ENCODE measurements at places on chromosomes 7 and 10. TPM values are rescaled to one million over a fixed set of nuclear protein-coding genes. Genes with fewer than 3 reads are reported as not detected.
A peak's percentile ranks its signal among the peaks of the same experiment; 100 is the strongest.

GRCh38 chr7:117479225-117480054 lies at the start of gene CFTR:
Gene CFTR (plus strand): TSS chr7:117480025. CDS start chr7:117480095, 70 bp downstream.
- H3K4me3 ChIP-seq = no peak within 1 kb of the TSS
- DNase-seq = no peak
- no peak within 1 kb of the TSS for H3K27ac ChIP-seq
- H3K27me3 ChIP-seq = peaks cover 20% of the 10 kb centered on the region

DNA sequence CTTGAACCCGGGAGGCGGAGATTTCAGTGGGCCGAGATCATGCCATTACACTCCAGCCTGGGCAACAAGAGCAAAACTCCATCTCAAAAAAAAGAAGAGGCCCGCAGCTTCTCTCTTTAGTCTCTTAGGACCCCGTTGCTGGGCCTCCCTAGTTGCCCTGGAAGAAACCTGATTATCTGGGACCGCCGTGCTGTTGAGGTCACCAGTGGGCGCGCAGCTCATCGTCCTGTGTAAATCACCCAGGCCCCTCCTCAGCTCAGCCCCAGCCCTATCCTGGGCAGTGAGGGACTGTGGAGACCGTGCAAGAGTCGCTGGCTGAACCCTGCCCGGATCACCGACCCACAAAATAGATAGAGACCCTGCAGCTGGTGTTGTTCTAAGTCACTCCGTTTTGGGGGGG lies 85.0 kb downstream of the UNCX start:
- no peak overlapping the region for H3K4me3 ChIP-seq
- no peak for DNase-seq
- H3K27me3 ChIP-seq = no peaks in the 10 kb centered on the region
- no peaks in the 10 kb centered on the region for H3K36me3 ChIP-seq

GRCh38 chr10:124647421-124648130 lies 96.6 kb downstream of the FAM53B start:
- H3K27me3 ChIP-seq = no peaks in the 10 kb centered on the region
- H3K4me3 ChIP-seq = peak overlapping the region; percentile 62
- no peak for DNase-seq
- peaks cover 31% of the 10 kb centered on the region for H3K36me3 ChIP-seq

- H3K27ac ChIP-seq = no peak overlapping the region
- no peak for DNase-seq
- no peaks in the 10 kb centered on the region for H3K36me3 ChIP-seq
- H3K27me3 ChIP-seq = no peaks in the 10 kb centered on the region
Measured at GRCh38 chr10:11908536-11908935, 85.4 kb downstream of the PROSER2 start.

DNA sequence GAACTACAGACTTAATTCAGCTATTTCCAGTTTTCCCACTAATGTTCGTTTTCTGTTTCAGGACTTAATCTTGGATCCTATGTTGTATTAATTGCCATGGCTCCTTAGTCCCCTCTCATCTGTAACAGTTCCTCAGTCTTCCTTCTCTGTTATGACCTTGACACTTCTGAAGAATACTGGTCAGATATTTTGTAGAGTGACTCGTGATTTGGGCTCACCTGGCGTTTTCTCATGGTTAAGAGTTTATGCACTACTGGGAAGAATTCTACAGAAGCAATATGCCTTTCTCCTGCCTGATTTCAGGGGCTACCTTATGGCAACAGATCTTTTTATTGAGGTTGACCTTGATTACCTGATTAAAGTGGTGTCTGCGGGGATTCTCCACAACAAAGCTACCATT lies 239.4 kb downstream of the CHCHD3 start:
- H3K27me3 ChIP-seq = no peaks in the 10 kb centered on the region
- peaks cover 22% of the 10 kb centered on the region for H3K36me3 ChIP-seq
- H3K4me1 ChIP-seq = no peaks in the 10 kb centered on the region
- H3K27ac ChIP-seq = no peak overlapping the region
- DNase-seq = no peak

- no peaks in the 10 kb centered on the region for H3K4me1 ChIP-seq
- H3K27ac ChIP-seq = no peak overlapping the region
- H3K36me3 ChIP-seq = no peaks in the 10 kb centered on the region
Measured at GRCh38 chr10:121608469-121609190, 10.4 kb upstream of the FGFR2 start.

GRCh38 chr7:37247861-37248260 lies 200.8 kb downstream of the ELMO1 start:
- no peak overlapping the region for H3K27ac ChIP-seq
- H3K27me3 ChIP-seq = no peaks in the 10 kb centered on the region
- peaks cover 15% of the 10 kb centered on the region for H3K4me1 ChIP-seq
- no peak overlapping the region for H3K4me3 ChIP-seq

- peaks cover 68% of the 10 kb centered on the region for H3K36me3 ChIP-seq
- peaks cover 70% of the 10 kb centered on the region for H3K4me1 ChIP-seq
- peak overlapping the region; percentile 91 for H3K27ac ChIP-seq
Measured at GRCh38 chr7:26305090-26305868, 13.6 kb downstream of the SNX10 start.

GRCh38 chr10:75825235-75825634 lies 393.8 kb downstream of the LRMDA start:
- H3K4me1 ChIP-seq = no peaks in the 10 kb centered on the region
- DNase-seq = no peak
- no peaks in the 10 kb centered on the region for H3K27me3 ChIP-seq
- no peak overlapping the region for H3K27ac ChIP-seq

- H3K36me3 ChIP-seq = no peaks in the 10 kb centered on the region
- H3K27ac ChIP-seq = no peak overlapping the region
Measured at GRCh38 chr7:131365838-131366237, 38.2 kb downstream of the MKLN1 start.

DNA sequence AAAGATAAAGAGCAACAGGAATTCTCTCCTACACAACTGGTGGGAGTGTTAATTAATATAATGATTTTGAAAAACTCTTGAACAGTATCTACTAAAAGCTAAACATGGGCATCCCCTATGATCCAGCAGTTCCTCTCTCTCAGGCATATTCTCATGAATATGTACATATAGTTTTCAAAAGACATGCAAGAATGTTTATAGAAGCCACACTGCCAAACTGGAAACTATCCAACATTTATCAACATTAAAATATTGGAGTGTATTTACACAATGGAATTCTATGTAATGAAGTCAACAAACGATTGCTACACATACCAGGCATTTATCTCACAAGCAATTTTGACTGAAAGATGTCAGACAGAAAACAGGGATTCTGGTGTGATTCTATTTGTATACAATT lies 404.5 kb upstream of the ANKRD30A start:
- H3K27me3 ChIP-seq = no peaks in the 10 kb centered on the region
- no peak overlapping the region for H3K27ac ChIP-seq
- no peaks in the 10 kb centered on the region for H3K4me1 ChIP-seq
- DNase-seq = no peak
- H3K4me3 ChIP-seq = no peak overlapping the region

DNA sequence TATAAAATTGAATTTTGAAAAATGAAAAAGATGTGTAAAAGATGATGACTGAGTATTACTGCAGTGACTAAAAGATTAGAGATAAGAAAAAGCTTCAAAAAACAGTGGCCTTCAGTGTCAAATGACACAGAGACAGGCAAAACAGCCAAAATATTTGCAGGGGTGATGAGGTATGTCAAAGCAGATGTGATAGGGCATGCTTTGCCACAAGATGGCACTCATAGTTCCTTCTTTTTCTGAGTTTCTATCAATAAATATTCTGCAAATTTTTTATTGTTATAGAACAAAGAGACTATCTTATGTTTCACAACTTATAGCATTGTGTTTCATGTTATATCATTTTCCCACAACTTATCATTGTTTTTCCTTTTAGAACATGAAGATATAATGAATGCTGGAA lies 344.1 kb upstream of the HPS1 start:
- peaks cover 9% of the 10 kb centered on the region for H3K27me3 ChIP-seq
- H3K36me3 ChIP-seq = no peaks in the 10 kb centered on the region
- H3K4me1 ChIP-seq = no peaks in the 10 kb centered on the region
- DNase-seq = no peak

DNA sequence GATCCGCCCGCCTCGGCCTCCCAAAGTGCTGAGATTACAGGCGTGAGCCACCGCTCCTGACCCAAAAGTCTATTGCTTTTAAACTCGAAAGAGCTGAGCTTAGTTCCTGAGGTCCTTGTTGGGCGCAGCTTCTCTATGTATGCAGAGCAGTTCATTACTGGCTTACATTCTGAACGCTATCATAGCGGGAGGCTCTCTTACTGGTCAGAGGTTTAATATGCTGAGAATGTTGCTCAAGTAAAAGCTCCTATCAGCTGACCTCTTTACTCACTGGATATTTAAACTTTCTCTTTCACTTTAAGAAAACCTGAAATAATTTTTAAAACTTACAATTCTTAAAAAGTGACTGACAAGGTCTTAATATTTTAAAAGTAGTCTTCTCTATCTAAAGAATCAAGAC lies 160.8 kb upstream of the WNT16 start:
- H3K36me3 ChIP-seq = peaks cover 4% of the 10 kb centered on the region
- H3K4me1 ChIP-seq = peaks cover 44% of the 10 kb centered on the region
- no peak for DNase-seq
- H3K27ac ChIP-seq = no peak overlapping the region

DNA sequence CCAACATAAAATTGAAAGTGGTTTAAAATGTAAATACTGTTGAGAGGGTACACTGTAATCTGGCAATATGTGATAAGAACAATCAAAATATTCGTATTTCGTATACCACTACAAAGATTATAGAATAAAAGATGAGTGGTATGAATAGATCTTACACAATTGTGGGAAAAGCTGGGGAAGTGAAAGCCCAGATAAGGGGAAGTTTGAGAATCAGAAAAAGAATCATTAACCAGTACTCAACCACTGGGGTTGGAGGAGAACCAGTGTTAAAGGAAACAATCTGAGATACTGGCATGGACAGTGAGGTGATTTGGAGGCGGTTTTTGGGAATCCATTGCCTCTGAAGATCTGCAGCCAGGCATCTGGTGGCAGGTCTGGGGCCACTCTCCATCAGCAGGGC lies 59.7 kb upstream of the CDK14 start:
- H3K4me3 ChIP-seq = no peak overlapping the region
- H3K27me3 ChIP-seq = peaks cover 2% of the 10 kb centered on the region
- peak overlapping the region; percentile 67 for H3K27ac ChIP-seq
- no peak for DNase-seq

DNA sequence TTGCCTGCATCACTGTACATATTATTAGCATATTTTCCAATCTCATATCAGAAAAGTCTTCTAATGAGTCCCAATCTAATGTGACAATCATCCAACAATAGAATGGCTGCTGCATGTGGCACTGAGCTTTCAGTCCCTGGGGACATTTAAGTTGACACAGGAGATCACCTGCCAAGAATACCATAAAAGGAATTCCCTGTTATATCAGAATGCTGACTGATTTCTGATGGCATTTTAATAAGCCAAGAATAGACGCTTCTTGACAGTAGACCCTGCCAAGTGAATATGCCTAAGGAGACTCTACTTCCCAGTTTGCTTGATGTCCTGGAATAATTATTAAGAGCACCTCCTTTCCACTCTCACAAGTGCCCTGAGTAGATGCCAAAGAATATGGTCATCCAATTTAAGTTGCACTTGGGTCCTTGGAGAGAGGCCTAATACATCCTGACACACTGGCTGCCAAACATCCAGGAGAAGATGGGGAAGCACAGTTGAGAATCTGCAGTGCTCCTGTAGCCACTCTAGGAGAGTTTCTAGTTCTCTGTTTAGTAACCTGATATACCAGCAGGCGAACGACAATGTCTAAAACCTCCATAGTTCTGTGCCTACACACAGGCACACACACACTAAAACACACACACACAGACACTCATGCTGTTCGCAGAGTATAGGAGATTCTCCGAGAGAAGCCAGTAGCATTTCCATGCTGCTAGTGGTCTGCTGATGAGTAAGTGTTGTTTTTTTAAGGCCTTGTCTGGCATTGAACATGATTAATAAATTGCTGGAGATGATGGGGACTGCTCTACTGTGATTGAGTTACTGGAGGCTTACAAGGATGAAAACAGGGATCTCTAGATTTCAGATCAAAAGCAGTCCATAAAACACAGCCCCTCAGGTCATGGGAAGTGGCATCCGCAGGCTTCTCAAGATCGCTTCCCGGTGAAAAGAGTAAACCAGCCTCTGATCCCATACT lies 369.6 kb downstream of the KCNMA1 start:
- H3K4me1 ChIP-seq = peaks cover 27% of the 10 kb centered on the region
- H3K4me3 ChIP-seq = no peak overlapping the region
- no peaks in the 10 kb centered on the region for H3K36me3 ChIP-seq
- no peak for DNase-seq

- H3K27ac ChIP-seq = no peak overlapping the region
- H3K36me3 ChIP-seq = no peaks in the 10 kb centered on the region
- DNase-seq = no peak
- H3K4me3 ChIP-seq = no peak overlapping the region
- no peaks in the 10 kb centered on the region for H3K4me1 ChIP-seq
Measured at GRCh38 chr10:36692759-36693158, 432.6 kb upstream of the ANKRD30A start.

- H3K36me3 ChIP-seq = no peaks in the 10 kb centered on the region
- H3K27ac ChIP-seq = no peak overlapping the region
- no peaks in the 10 kb centered on the region for H3K4me1 ChIP-seq
- no peak for DNase-seq
- H3K4me3 ChIP-seq = no peak overlapping the region
Measured at GRCh38 chr7:131642429-131642828, 86.0 kb upstream of the PODXL start.

- H3K4me3 ChIP-seq = no peak overlapping the region
- H3K27ac ChIP-seq = no peak overlapping the region
- H3K4me1 ChIP-seq = no peaks in the 10 kb centered on the region
- H3K36me3 ChIP-seq = no peaks in the 10 kb centered on the region
- no peak for DNase-seq
Measured at GRCh38 chr7:95269640-95270039, 54.7 kb downstream of the PON1 start.

DNA sequence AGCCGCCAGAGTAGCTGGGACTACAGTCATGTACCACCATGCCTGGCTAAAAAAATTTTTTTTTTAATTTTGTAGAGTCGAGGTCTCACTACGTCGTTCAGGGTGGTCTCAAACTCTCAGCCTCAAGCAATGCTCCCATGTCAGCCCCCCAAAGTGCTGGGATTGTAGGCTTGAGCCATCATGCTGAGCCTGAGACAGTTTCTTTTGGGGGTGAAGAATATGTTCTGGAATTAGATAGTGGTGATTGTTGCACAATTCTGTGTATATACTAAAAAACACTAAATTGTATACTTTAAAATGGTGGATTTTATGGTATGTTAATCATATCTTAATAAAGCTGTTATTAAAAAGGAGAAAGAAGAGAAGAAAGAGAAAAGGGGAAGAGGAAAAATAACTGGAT lies 1.5 kb downstream of the CUZD1 start:
- no peak for DNase-seq
- H3K4me1 ChIP-seq = peaks cover 2% of the 10 kb centered on the region
- H3K27me3 ChIP-seq = no peaks in the 10 kb centered on the region

TAF5 gene
- 3.6 TPM for total RNA-seq

MINDY4 gene
- 1.3 TPM for total RNA-seq

TTYH3 gene
- total RNA-seq = 25.4 TPM

LIPK gene
- total RNA-seq = not detected

TWIST1 gene
- not detected for total RNA-seq

CYP3A7 gene
- total RNA-seq = not detected

TAS2R4 gene
- total RNA-seq = 1.9 TPM

PON3 gene
- not detected for total RNA-seq

All from activated B cell treated with CpG ODN at 0.5 μM for 24 hours (primary cell).